Inflammatory macrophage treated with lipopolysaccharide for 4 hours (primary cell): ENCODE measurements at places on chromosomes 5 and 9.
A peak's percentile ranks its signal among the peaks of the same experiment; 100 is the strongest.

DNA sequence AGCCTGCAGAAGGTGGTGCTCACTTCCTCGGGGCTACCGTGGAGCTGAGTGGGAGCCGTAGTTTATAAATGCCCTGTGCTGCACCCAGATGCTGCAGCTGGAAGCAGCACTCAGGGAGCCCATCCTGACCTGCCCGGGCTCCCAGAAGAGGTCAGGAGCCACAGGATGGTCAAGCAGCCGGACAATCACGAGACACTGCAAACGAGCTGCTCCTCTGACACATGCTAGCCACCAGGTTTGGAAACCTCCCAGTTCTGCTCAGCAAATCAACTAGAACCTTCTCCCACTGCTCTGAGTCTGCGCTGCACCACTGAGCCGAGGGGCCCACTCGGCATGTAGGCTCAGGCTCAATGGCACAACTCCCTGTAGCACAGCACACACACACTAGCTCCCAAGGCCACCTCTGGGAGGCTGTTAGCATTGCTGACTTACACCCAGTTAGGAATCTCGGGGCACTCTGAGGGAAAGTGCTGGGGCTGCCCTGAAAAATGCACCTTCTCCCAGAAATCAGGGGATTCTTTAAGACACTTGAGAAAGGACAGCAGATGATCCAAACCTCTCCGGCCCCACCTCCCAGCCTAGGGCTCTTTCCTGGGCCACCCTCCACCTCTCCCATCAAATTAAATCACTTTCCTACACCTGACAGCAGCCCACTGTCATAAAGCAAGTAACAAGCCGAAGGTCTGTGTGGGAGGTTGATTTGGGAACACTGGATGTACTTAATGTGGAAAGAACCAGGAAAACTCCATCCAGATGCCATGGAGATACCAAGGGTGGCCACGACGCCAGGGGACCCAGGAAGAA lies 59.1 kb downstream of the PSMB7 start:
- DNase-seq: no peak

DNA sequence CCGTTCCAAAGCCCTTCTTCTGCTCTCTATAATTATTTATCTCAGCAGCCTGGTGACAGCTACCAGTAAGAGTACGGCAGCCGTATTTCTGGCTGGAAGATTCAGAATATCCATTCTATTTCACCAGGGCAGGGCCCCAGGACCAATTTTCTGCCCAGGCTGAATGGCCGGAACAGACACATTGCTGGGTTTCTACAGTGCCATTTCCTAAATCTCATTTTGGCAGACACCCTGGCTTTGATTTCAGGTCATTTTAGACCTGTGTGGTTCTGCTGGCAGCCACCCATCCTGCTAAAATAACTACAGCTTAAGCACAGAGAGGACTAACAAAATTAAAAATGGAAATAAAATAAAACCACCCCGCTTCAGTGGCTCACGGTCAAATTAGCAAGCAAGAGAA lies 95.0 kb downstream of the CRB2 start:
- DNase-seq: no peak

- DNase-seq: peak; percentile 17
Measured at GRCh38 chr5:97297063-97297703, 114.1 kb upstream of the RIOK2 start.

DNA sequence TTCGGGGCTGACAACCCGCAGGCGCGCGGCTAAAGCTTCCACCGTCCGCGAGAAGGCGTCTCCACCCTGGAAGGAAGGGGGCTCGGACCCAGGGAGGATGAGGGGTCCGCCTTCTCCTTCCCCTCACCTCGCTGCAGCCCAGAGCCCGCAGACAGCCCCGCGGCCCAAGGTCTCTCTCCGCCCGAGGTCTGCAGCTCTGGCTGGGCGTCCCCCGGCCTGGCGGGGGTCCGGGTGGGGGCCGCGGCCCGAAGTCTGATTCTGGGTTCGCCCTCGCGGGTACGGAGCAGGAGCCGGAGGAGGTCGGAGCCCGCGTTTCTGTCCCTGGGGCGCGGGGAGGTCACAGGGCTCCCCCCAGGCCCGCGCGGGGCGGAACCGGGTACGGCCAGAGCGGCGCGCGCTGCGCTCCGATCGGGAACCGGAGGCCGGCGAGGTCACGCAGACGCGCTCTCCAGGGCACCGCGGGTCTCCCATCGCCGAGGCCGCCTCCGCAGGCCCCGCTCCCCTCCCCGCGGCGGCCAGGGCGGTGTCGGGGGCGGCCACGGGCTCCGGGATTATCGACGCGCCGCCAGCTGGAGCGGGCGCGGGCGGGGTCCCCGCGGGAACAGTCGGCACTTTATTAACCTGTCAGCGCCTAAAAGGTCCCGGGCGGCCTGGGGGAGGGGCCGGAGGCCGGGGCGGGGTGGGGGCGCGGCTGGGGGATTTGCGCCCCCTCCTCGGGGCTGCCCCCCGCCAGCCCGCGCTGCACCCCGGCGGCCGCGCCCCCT lies 11.6 kb downstream of the LHX3 start:
- no peak for DNase-seq

GRCh38 chr9:95561913-95562312 lies 45.1 kb upstream of the PTCH1 start:
- DNase-seq: no peak

DNA sequence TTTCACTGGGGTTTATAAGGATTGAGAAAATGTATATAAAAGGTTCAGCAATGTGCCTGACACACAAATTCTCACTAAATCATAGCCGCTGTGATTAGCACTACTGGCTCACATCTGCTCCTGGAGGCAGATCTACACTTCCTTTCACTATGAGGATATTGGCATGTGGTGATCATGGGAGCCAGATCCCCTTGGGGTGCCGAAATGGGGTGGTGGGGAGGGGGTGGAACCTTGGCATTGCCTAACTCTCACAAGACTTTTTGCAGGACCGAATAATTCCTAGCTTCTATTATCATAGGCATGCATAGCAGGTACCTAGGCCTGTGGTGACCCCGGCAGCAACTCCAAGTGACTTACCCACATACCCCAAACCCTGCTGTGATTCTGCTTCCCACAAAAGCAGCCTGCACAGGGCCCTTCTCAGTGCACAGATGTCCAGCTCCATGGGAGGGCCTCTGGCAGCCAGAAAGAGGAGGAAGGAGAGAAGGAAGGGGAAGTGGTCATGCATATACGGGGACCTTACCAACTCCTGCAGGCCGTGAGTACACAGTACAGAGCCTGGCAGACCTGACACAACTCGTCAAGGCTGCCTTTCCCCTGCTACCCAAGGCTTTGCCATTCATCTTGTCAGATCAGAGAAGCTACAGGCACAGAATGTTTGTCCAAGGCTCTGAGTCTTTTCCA lies 61.3 kb upstream of the IQGAP2 start:
- DNase-seq: peak; percentile 37

- no peak for DNase-seq
Measured at GRCh38 chr9:68750786-68751185, 45.7 kb downstream of the PIP5K1B start.

GRCh38 chr5:137960819-137961218 lies 71.6 kb downstream of the PKD2L2 start:
- no peak for DNase-seq

DNA sequence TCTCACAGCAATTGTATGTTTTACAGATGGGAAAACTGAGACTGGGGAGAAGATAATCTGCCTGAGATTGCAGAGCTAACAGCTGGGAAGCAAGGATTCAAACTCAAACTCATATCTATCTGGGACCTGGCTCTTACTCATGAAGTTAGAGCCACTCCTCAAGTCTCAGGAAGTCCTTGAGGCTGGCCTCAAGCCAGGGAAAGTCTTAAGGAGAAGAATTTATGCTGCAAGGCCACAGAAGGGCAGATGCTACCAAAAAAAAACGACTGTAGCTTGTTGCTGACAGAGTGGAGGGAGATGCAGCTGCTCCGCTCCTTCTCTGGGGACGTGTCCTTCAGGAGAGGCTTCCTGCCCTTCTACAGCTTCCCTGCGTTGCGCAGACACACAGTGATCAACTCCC lies 39.8 kb downstream of the BARHL1 start:
- DNase-seq: no peak

- DNase-seq: no peak
Measured at GRCh38 chr5:104372796-104373195, 810.2 kb upstream of the NUDT12 start.

GRCh38 chr9:31912636-31913035 lies 471.8 kb upstream of the ACO1 start:
- no peak for DNase-seq

DNA sequence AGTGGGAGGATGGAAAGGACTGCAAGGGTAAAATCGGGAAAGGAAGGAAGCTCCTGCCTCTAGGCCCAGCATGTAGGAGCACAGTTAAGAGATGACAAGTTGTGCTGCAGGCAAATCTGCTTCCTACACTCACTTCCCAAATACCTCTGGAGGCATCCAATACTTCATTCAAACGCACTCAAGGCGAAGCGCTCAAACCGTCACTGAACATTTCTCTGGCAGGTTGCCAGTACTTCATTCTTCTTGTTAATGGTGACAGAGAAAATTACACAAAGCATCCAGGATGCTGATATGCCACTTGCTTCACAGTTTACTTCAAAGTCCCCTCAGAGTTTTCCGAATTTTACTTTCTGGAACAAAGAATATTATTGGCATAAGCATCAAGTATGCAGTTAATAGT lies 59.8 kb downstream of the NREP start:
- no peak for DNase-seq

- DNase-seq: no peak
Measured at GRCh38 chr5:132176521-132176945, 51.1 kb downstream of the P4HA2 start.

DNA sequence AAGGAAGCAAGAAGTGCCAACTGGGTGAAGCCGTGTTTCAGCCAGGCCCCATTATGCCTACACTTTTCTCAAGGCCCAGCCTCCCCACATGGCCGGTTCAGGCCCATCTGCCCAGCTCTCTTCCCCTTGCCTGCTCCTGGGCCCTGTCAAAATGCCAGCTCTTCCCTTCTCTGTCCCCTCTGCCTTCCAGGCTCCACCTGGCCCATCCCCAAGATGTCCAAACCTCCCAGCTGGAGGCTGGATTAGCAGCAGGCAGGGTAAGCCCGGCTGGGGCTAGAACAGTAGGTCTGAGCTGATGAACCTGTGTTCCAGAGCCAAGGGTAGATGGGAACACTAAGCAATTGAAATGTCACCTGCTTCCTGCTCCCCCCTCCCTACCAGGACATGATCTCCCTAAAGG lies 64.1 kb upstream of the HSPA9 start:
- DNase-seq: no peak

- DNase-seq: no peak
Measured at GRCh38 chr5:169978714-169979113, 1.6 kb downstream of the INSYN2B start.

GRCh38 chr5:74995926-74996325 lies 56.4 kb downstream of the GCNT4 start:
- DNase-seq: no peak

GRCh38 chr9:106784076-106784475 lies 78.9 kb upstream of the ZNF462 start:
- DNase-seq: no peak
